Stimulated activated CD8-positive, alpha-beta memory T cell treated with anti-CD3 and anti-CD28 coated beads, Interleukin-4, amount 100 ng/mL, for 4 hours (primary cell): ENCODE measurements at places on chromosomes 12 and 14.

- no peak for DNase-seq
These were observed 38.6 kb downstream of the CPM start for GRCh38 chr12:68894276-68894855.

DNA sequence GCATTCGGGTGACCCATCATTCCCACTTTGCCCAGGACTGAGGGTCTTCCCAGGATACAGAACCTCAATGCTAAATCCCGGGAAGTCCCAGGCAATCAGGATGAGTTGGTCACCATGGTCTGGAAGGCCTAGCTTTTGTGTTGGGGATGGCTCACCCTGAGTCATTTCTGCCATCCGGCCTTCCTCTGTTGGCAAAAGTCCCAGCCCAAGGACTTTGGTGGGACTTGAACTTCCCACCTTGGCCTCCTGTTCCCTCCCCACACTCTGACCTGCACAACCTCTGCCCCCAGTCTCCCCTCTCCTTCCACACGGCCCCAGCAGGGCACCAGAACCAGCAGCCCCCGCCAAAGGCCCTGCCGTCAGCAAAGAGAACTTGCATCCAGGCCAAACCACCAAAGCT, 24.6 kb upstream of the NCOR2 start:
- DNase-seq: no peak

- no peak for DNase-seq
These were observed 337.0 kb downstream of the IPO8 start for GRCh38 chr12:30358671-30359070.

DNA sequence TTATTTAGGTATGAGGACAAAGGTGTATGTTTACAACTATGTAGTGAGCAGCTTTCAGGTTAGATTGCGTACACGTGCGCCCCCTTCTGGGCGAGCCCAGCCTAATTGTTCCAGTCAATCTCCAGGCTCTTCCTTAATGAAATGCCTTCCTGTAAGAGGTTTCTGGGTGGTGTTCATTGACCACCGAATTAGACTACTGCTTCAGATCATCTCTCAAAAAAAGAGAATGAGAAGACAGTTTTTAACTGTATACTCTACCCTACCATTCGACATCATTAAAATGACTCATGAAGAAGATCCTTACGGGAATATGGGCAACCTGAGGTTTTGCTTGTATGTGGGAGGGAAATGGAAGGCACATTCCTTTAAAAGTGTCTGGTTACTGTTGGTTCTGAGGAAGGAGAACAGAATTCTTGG, 2.1 kb downstream of the LUM start:
- DNase-seq: no peak

DNA sequence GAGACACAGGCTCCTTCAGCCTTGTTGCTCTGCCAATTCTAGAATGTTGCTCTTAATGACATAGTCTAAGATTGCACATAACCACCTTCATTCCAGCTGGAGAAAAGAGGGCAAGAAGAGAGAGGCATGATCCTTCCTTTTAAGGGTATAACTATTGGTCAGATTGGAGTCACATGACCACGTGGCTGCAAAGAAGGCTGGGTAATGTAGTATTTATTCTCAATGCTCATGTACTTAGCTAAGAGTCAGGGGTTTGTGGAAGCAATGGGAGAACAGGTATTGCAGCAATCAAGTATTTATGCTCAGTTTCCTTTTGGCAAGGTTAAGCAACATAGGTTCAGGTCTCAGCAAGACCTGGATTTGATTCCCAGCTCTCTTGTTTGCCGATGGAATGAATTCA, 298.8 kb upstream of the TBX3 start:
- DNase-seq: no peak

DNA sequence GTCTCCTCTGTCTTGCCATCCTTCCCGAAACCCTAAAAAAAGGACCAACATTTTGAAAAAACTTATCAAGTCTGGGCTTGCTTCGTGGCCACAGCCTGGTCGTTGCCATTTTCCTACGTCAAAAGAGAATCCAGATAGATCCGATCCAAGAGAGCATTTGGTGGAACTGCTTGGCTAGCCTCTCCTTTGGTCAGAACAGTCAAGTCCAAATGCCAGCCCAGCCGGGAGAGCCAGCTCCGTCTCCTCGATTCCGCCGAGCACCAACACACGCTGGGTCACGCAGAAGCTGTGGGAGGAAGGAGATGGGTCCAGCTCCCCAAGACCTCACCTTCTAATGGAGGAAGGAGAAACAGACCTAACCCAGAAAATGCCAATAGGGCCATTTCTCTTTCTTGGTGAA, 9.3 kb upstream of the PRIMA1 start:
- no peak for DNase-seq

DNA sequence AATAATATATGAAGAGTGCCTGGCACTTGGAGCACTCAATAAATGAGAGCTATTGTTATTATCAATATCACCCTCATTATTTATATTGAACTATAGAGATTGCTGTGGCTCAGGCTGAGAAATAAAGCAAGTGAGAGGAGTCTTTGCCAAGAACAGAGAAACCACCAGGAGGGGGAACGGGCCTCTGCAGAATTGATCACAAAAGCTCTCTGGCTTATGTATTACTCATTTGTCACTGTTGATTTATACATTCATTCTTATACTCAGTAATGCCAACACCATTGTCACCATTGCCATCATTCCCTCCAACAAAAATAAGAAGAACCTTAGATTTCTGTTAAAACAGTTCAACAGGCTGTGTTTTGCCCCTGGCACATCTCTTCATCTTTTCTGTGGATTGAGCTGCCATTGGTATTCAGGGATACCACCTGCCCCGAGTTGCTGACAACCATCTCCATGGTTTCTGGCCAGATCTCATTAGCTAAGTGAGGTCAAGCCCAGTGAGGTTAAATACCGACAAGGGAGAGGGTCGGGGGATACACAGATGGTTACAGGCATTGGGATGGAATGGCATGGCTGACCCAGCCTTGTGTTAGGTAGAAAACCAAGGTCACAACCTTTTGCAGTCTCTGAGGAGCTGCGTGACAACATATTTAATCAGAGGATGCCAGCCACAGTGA, 21.8 kb upstream of the PCNX1 start:
- no peak for DNase-seq
